Esophagus muscularis mucosa (tissue), 4 donors: ENCODE measurements at places on chromosomes 2 and 18. TPM values are rescaled to one million over a fixed set of nuclear protein-coding genes. Genes with fewer than 3 reads are reported as not detected.

DNA sequence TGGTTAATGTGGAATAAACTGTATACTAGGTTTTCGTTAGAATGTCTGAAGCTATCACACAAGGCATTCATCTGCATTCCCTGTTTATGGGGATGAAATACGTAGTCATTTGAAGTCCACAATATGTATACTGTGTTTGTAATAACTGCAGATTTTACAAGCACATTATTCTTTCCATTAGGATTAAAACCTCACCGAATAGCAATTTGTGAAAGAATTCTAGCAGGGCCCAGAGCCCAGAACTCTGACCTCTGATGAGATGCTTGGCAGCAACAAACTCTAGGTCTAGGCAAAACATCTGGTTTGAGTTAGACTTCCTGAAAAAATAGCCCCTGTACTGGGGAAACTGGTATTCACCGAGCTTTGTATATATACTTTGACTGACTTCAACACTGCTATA is 158.2 kb downstream of the SRBD1 start:
- H3K27ac ChIP-seq, result no peak overlapping the region
- H3K4me3 ChIP-seq, result no peak overlapping the region
- no peaks in the 10 kb centered on the region for H3K36me3 ChIP-seq
- no peak for DNase-seq
- H3K4me1 ChIP-seq, result no peaks in the 10 kb centered on the region

DNA sequence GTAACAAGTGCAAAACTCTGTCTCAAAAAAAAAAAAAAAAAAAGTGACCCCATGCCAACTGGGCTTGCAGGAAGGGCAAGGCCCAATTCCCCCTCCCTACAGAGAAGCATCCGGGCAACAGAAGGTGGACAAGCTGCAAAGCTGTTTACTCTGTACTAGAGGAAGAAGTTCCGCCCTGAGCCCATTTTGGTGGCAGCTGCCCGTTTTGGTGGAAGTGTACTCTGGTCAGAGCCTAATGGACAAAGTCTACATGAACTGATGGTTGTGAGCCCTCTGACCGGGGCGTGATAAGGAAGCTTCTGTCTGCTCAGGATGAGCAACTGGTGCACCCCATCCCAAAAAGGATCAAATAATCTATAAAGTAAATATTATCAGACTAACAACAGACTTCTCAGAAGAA is 65.0 kb downstream of the TRAPPC8 start:
- H3K27me3 ChIP-seq, result no peaks in the 10 kb centered on the region
- H3K4me3 ChIP-seq, result no peak overlapping the region
- H3K27ac ChIP-seq, result no peak overlapping the region
- no peaks in the 10 kb centered on the region for H3K4me1 ChIP-seq
- no peak for DNase-seq

- H3K36me3 ChIP-seq, result no peaks in the 10 kb centered on the region
- no peaks in the 10 kb centered on the region for H3K4me1 ChIP-seq
- H3K27ac ChIP-seq, result no peak overlapping the region
- no peak overlapping the region for H3K4me3 ChIP-seq
Observed at GRCh38 chr2:138036522-138036921, 72.2 kb downstream of the HNMT start.

DNA sequence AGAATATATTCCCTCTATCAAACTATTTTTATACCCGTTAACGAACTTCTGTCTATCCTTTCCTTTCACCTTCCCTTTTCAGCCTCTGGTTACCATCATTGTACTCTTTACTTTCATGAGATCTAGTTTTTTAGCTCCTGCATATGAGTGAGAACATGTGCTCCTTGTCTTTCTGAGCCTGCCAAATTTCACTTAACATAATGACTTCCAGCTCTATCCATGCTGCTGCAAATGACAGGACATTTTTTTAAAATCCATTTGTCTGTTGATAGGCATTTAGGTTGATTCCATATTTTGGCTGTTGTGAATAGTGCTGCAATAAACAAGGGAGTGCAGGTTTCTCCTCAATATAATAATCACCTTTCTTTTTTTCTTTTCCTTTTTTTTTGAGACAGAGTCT is 8.2 kb upstream of the CCDC195 start:
- H3K27ac ChIP-seq, result no peak overlapping the region
- H3K36me3 ChIP-seq, result no peaks in the 10 kb centered on the region
- H3K4me3 ChIP-seq, result no peak overlapping the region
- H3K4me1 ChIP-seq, result no peaks in the 10 kb centered on the region

DNA sequence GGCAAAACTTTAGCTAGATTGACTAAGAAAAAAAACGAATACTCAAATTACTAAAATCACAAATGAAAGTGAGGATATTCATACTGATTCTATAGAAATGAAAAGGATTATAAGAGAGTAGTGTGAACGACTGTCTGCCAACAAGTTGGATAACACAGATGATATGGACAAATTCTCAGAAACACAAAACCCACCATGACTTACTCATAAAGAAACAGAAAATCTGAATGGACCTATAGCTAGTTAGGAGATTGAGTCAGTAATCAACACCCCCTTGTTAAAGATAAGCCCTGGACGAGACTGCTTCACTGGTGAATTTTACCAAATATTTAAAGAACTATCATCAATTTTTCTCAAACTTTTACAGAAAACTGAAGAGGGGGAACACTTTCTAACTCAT is 108.8 kb upstream of the TMEM200C start:
- no peak for DNase-seq
- H3K27me3 ChIP-seq, result no peaks in the 10 kb centered on the region
- H3K4me3 ChIP-seq, result no peak overlapping the region
- H3K4me1 ChIP-seq, result no peaks in the 10 kb centered on the region
- no peak overlapping the region for H3K27ac ChIP-seq
- no peaks in the 10 kb centered on the region for H3K36me3 ChIP-seq

GRCh38 chr2:151851761-151852160 is 23.5 kb upstream of the ARL5A start:
- H3K27ac ChIP-seq, result no peak overlapping the region
- no peaks in the 10 kb centered on the region for H3K27me3 ChIP-seq

The SERPINB4 gene
- not detected for total RNA-seq

The SEMA4F gene
- 5.2 TPM for total RNA-seq

The SLC40A1 gene
- 35.3 TPM for total RNA-seq

The ALKAL2 gene
- total RNA-seq, result not detected

- no peaks in the 10 kb centered on the region for H3K27me3 ChIP-seq
- H3K4me3 ChIP-seq, result no peak overlapping the region
- H3K36me3 ChIP-seq, result no peaks in the 10 kb centered on the region
- DNase-seq, result no peak
- H3K27ac ChIP-seq, result no peak overlapping the region
- H3K4me1 ChIP-seq, result no peaks in the 10 kb centered on the region
Observed at GRCh38 chr2:59449274-59449673, 1104.2 kb downstream of the BCL11A start.

DNA sequence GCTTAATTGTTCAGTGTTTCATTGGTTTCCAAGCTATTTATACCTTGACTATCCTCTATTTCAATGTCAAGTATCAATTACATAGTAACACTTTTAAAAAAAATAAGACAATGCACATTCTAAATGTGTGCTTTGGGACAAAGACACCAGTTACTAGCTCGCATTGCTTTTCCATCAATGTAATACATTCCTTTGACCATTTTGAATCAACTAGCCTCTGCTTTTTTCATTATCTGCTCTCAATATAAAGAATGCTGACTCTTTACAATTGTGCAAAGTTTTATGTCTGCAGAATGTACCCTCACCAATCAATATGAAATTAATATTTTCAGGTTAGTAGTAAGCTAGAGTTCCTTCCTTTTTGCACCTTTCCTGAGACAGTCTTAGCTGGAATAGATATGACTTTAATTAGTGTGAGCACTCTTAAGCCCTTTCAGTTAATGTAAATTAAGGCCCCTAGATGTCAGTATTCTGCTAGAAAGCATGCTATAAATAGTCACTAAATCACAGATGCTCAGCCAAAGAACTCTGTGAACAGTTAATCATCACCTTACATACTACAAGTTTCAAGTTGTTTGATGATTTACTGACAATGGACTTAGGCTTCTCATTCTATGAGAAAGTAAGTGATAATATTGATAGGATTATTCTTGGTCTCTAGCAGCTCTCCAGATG is 413.6 kb downstream of the PTH2R start:
- H3K27ac ChIP-seq, result no peak overlapping the region
- no peaks in the 10 kb centered on the region for H3K4me1 ChIP-seq
- no peak overlapping the region for H3K4me3 ChIP-seq
- H3K36me3 ChIP-seq, result no peaks in the 10 kb centered on the region
- DNase-seq, result no peak
- no peaks in the 10 kb centered on the region for H3K27me3 ChIP-seq

- no peaks in the 10 kb centered on the region for H3K36me3 ChIP-seq
- peak; percentile 45 for DNase-seq
- no peaks in the 10 kb centered on the region for H3K27me3 ChIP-seq
- H3K4me3 ChIP-seq, result no peak overlapping the region
- H3K4me1 ChIP-seq, result no peaks in the 10 kb centered on the region
Observed at GRCh38 chr2:114022360-114023085, 132.6 kb downstream of the ACTR3 start.

- no peaks in the 10 kb centered on the region for H3K36me3 ChIP-seq
- peak overlapping the region; percentile 33 for H3K4me3 ChIP-seq
- H3K27me3 ChIP-seq, result peaks cover 16% of the 10 kb centered on the region
- no peak overlapping the region for H3K27ac ChIP-seq
- DNase-seq, result no peak
- peaks cover 11% of the 10 kb centered on the region for H3K4me1 ChIP-seq
Observed at GRCh38 chr2:7430869-7431641, 513.8 kb downstream of the RNF144A start.

- H3K27ac ChIP-seq, result no peak overlapping the region
- no peak for DNase-seq
- no peaks in the 10 kb centered on the region for H3K27me3 ChIP-seq
- peaks cover 44% of the 10 kb centered on the region for H3K36me3 ChIP-seq
- H3K4me3 ChIP-seq, result no peak overlapping the region
Observed at GRCh38 chr2:179139506-179139905, 89.6 kb upstream of the CCDC141 start.

DNA sequence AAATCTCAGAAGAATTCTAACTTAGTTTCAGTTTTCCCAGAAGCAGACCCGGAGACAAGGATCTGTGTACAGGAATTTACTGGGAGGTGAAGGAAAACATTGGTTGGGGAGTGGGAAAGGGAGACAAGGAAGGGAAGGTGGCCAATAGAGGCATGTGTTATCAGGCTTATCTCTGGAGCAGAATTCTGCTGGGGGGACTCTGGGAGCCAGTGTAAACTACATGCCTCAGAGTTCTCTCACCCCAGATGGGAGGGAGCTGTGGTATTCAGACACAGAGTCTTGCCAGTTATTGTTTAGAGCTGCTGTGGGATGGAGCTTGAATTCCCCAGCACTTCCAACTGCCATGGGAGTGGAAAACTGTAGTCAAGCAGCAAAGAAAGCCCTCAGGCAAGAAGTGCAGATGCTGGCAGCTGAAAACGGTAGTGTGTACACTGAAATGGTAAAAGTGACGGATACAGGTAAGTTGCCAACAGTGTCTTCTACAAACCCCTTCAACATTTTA is 19.0 kb downstream of the DNPEP start:
- H3K4me3 ChIP-seq, result no peak overlapping the region
- no peak for DNase-seq
- H3K36me3 ChIP-seq, result peaks cover 3% of the 10 kb centered on the region
- peak overlapping the region; percentile 54 for H3K27ac ChIP-seq
- H3K4me1 ChIP-seq, result peaks cover 12% of the 10 kb centered on the region
- no peaks in the 10 kb centered on the region for H3K27me3 ChIP-seq

- H3K36me3 ChIP-seq, result no peaks in the 10 kb centered on the region
- H3K4me3 ChIP-seq, result no peak overlapping the region
- H3K4me1 ChIP-seq, result peaks cover 16% of the 10 kb centered on the region
- H3K27me3 ChIP-seq, result no peaks in the 10 kb centered on the region
- H3K27ac ChIP-seq, result no peak overlapping the region
- no peak for DNase-seq
Observed at GRCh38 chr2:230071421-230071820, 2.7 kb upstream of the SLC16A14 start.

- no peaks in the 10 kb centered on the region for H3K27me3 ChIP-seq
- no peak for DNase-seq
- H3K36me3 ChIP-seq, result no peaks in the 10 kb centered on the region
- H3K4me1 ChIP-seq, result peaks cover 78% of the 10 kb centered on the region
- no peak overlapping the region for H3K4me3 ChIP-seq
- peak overlapping the region; percentile 25 for H3K27ac ChIP-seq
Observed at GRCh38 chr2:23916727-23917405, 10.1 kb downstream of the ATAD2B start.

DNA sequence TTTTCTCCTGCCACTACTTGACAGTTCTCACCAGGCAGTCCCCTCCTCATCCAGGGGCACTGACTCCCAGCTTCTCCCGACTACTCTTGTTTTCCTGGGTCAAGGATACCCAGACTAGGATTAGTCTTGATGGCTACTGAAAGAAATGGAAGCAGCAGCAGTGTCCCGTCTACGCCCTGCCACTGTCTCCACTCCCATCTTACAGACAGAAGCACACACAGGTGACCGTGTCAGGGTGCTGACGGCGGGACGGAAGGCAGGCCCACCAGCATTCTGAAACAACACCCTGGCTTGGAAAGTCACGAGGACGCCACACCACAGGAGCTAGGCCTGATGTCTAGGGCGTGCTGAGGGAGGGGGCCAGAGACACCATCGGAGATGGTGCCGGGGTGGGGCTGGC is 82.9 kb downstream of the KCTD1 start:
- no peak overlapping the region for H3K27ac ChIP-seq
- no peak overlapping the region for H3K4me3 ChIP-seq
- no peaks in the 10 kb centered on the region for H3K27me3 ChIP-seq
- peaks cover 6% of the 10 kb centered on the region for H3K4me1 ChIP-seq

DNA sequence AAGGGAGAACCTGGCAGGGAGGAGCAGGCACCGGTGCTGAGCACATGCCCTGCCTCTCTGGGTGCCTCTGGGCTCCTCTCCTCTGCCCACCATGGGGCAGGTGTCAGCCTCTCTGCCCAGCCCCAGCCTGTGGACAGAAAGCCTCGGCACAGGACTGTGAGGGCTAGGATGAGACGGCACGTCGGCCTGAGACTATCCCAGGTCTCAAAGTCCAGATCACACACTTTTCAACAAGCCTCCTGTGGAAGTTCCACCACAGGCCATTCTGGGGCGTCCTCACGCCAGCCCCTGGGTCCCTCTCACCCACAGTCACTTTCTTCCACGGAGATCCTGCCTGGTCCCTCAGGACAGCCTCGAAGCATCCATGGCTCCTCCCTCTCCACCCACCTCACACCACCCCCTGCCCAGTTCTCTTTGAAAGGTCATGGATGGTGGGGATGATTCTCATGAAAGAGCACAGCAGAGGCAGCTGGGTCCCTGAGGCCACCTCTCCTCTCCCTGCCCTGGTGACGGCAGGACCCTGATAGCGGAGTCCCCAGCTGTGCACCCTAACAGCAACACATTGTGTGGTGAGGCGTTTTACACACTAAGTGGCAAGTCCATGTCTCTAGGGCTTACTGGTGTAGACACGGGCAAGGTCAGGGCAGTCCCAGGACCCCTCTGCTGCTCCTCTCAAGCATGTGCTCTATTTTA is 569.4 kb upstream of the SALL3 start:
- no peak overlapping the region for H3K4me3 ChIP-seq
- H3K36me3 ChIP-seq, result no peaks in the 10 kb centered on the region
- no peaks in the 10 kb centered on the region for H3K4me1 ChIP-seq
